ENCODE measurements at places on chromosomes 1 and 21. TPM values are rescaled to one million over a fixed set of nuclear protein-coding genes. Genes with fewer than 3 reads are reported as not detected.

ACKR1 gene
- not detected for total RNA-seq

UTS2 gene
- total RNA-seq, result not detected

DNA sequence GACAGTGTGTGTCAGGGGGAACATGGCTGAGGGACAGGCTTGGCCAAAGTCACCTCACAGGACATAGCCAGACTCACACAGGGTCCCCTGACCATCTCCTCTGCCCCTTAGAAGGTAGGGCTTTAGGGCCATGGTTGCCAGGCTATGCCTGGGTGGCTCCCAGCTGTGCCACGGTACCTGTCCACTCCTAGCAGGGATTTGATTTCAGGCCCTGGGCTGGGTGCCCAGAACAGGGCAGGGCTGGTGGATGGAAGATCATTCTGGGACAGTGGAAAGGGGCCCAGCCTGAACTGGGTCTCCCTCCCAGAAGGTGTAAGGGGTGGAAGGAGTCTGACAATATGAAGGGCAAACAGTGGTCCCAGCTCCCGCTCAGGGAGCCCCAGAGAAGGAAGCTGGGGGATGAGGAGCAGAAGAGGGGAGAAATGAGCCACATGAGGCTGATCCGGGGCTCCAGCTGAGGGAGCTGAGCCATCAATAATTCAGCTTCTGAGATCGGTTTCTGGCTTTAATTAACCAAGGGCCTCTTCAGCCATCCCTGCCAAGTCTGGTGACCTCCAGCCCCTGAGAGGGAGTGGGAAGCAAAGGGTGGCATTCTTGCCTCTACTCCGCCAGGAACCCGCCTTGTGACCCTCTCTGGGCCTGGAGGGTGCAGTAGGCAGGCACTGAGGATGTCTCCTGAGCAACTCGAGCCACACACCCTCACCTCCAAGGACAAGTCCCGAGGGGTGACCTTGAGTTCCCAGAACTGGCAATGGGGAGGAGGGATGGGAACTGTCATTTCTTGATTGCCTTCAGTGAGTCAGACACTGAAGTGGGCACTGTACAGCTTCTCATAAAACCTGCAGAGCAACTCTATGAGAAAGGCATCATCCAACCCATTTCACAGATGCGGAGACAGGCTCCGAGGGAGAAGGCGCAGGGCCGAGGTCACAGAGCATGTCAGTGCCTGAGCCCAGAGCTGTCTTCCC lies 2.1 kb downstream of the CD164L2 start:
- no peak overlapping the region for H3K4me3 ChIP-seq
- no peaks in the 10 kb centered on the region for H3K4me1 ChIP-seq
- no peak for DNase-seq
- H3K36me3 ChIP-seq, result no peaks in the 10 kb centered on the region
- peaks cover 4% of the 10 kb centered on the region for H3K27me3 ChIP-seq
- no peak overlapping the region for H3K27ac ChIP-seq

- no peaks in the 10 kb centered on the region for H3K27me3 ChIP-seq
- DNase-seq, result no peak
- no peak overlapping the region for H3K4me3 ChIP-seq
- peaks cover 9% of the 10 kb centered on the region for H3K4me1 ChIP-seq
- H3K36me3 ChIP-seq, result peaks cover 61% of the 10 kb centered on the region
- no peak overlapping the region for H3K27ac ChIP-seq
Observed at GRCh38 chr21:42845296-42845965, 33.9 kb downstream of the WDR4 start.

SPRR1A gene
- not detected for total RNA-seq

GRCh38 chr1:166272155-166272554 lies 105.4 kb upstream of the FAM78B start:
- no peak overlapping the region for H3K27ac ChIP-seq
- H3K4me1 ChIP-seq, result no peaks in the 10 kb centered on the region
- H3K36me3 ChIP-seq, result no peaks in the 10 kb centered on the region
- no peaks in the 10 kb centered on the region for H3K27me3 ChIP-seq

DNMT3L gene
- not detected for total RNA-seq

HSD3B2 gene
- not detected for total RNA-seq

LRRC7 gene
- 0.29 TPM for total RNA-seq

DNA sequence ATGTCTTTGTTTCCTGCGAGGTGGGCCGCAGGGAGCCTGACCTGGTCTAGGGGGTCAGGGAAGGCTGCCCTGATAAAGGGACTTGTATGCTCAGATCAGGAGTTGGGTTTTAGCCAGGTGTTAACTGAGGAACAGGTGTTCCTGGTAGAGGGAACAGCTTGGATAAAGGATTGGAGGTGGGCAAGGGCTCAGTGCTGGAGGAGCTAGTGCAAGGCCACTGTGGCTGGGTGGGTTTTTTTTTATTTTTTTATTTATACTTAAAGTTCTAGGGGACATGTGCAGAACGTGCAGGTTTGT lies 31.1 kb downstream of the A3GALT2 start:
- H3K4me1 ChIP-seq, result no peaks in the 10 kb centered on the region
- H3K27me3 ChIP-seq, result no peaks in the 10 kb centered on the region
- no peak overlapping the region for H3K4me3 ChIP-seq
- peaks cover 10% of the 10 kb centered on the region for H3K36me3 ChIP-seq

GRCh38 chr1:223006371-223006770 lies 136.7 kb downstream of the TLR5 start:
- no peak overlapping the region for H3K27ac ChIP-seq
- H3K36me3 ChIP-seq, result peaks cover 13% of the 10 kb centered on the region
- H3K27me3 ChIP-seq, result peaks cover 1% of the 10 kb centered on the region
- no peak for DNase-seq

- H3K27me3 ChIP-seq, result no peaks in the 10 kb centered on the region
- H3K4me3 ChIP-seq, result peak overlapping the region; percentile 81
- no peak for DNase-seq
- H3K36me3 ChIP-seq, result no peaks in the 10 kb centered on the region
- H3K27ac ChIP-seq, result peak overlapping the region; percentile 63
- peaks cover 20% of the 10 kb centered on the region for H3K4me1 ChIP-seq
Observed at GRCh38 chr1:44672961-44673674, 1.2 kb downstream of the TMEM53 start.

DNA sequence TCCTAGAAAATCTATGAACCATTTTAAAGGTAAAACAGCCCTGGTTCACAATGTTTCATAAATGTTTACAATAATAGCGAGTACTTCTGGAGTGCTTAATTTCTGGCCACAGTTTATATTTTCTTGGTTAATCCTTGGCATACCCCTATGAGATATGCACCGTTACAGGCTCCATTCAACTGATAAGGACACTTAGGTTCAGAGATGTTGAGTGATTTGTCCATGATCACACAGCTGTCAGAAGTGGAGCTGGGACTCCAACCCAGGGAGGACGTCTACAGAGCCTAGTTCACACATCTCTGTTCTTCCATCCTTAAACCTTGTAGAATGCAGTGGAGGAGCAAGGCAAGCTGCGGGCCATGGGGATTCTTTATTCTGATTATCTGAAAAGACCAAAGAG lies 48.4 kb upstream of the RUNX1 start:
- no peak overlapping the region for H3K4me3 ChIP-seq
- H3K27ac ChIP-seq, result peak overlapping the region; percentile 36
- no peaks in the 10 kb centered on the region for H3K36me3 ChIP-seq
- peaks cover 25% of the 10 kb centered on the region for H3K4me1 ChIP-seq

DNA sequence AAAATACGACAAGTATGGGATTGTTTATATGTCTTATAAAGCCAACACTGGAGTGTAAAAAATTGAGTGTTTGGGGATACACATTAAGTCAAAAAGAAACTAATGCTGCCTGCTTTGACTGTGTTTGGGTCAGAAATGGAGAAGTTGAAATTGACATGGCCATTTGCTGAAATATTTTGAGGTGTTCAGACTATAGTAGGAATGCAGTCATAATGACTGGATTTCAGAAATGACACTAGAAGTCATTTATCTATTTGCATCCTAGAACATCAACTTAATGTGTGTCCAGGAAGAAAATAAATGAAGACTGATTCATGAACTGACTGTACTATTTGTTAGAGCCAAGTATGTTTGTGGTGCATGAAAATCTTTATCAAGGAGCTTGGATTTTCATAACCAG lies 28.4 kb downstream of the RASAL2 start:
- H3K27me3 ChIP-seq, result no peaks in the 10 kb centered on the region
- no peak overlapping the region for H3K4me3 ChIP-seq
- no peaks in the 10 kb centered on the region for H3K36me3 ChIP-seq
- no peak for DNase-seq

DNA sequence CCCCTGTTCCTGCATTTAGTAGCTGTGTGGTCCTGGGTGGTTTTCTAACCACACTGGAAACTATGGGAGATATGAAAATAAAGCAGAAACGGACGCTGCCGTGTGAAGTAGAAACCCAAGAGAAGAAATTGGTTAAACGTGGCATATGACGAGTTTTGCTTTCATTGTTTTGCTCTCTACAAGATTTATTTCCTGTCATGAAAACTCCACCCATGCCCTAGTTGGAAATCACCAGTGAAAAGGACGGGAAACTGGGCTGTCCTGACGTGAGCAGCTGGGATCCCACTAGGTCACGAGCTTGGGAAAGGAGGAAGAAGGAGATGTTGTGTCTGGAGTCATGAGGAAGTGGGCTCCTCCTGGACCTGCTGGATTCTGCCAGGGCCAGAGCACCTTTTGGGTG lies 120.8 kb upstream of the GADD45A start:
- no peak for DNase-seq
- H3K36me3 ChIP-seq, result no peaks in the 10 kb centered on the region
- no peaks in the 10 kb centered on the region for H3K27me3 ChIP-seq
- peaks cover 4% of the 10 kb centered on the region for H3K4me1 ChIP-seq
- no peak overlapping the region for H3K4me3 ChIP-seq

ZYG11A gene
- 0.16 TPM for total RNA-seq

DNA sequence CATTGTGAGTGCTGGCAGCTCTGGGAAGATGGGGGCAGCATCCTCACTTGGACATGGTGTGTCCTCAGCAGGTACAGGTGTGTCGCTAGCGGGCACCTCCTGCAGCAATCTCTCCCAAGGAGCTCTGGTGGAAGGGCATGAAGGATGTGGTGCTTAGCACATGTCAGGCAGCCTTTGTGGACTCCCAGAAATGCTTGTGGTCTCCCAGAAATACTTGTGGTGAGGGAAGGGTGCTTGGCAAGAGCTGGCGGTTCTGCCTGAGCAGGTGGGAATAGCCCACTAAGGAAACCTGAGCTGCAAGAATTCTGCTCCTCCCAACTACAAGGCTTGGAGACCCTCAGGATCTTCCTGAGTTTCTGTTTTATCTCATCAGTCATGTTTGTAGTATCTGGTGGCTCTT lies 371.6 kb downstream of the PRDM2 start:
- no peaks in the 10 kb centered on the region for H3K36me3 ChIP-seq
- no peak for DNase-seq
- no peak overlapping the region for H3K27ac ChIP-seq
- no peaks in the 10 kb centered on the region for H3K4me1 ChIP-seq
- no peak overlapping the region for H3K4me3 ChIP-seq
- no peaks in the 10 kb centered on the region for H3K27me3 ChIP-seq

- H3K36me3 ChIP-seq, result no peaks in the 10 kb centered on the region
- no peak overlapping the region for H3K27ac ChIP-seq
- H3K4me3 ChIP-seq, result no peak overlapping the region
- no peak for DNase-seq
- peaks cover 9% of the 10 kb centered on the region for H3K27me3 ChIP-seq
Observed at GRCh38 chr1:47883963-47884362, 113.2 kb downstream of the TRABD2B start.

ADORA1 gene
- total RNA-seq, result not detected

- peaks cover 77% of the 10 kb centered on the region for H3K36me3 ChIP-seq
- DNase-seq, result peak; percentile 52
- peaks cover 83% of the 10 kb centered on the region for H3K4me1 ChIP-seq
- peak overlapping the region; percentile 87 for H3K4me3 ChIP-seq
Observed at GRCh38 chr1:30751830-30752650, 5.5 kb downstream of the LAPTM5 start.

AADACL4 gene
- total RNA-seq, result not detected

- H3K27ac ChIP-seq, result no peak overlapping the region
- H3K4me1 ChIP-seq, result no peaks in the 10 kb centered on the region
- no peak for DNase-seq
- no peak overlapping the region for H3K4me3 ChIP-seq
- no peaks in the 10 kb centered on the region for H3K36me3 ChIP-seq
- H3K27me3 ChIP-seq, result peaks cover 2% of the 10 kb centered on the region
Observed at GRCh38 chr1:223056802-223057201, 86.2 kb downstream of the TLR5 start.

GRCh38 chr1:58893257-58893869 lies 109.5 kb upstream of the JUN start:
- H3K27ac ChIP-seq, result no peak overlapping the region
- H3K27me3 ChIP-seq, result no peaks in the 10 kb centered on the region
- H3K4me3 ChIP-seq, result no peak overlapping the region

FCRL2 gene
- not detected for total RNA-seq

SPRR2B gene
- total RNA-seq, result not detected

DNA sequence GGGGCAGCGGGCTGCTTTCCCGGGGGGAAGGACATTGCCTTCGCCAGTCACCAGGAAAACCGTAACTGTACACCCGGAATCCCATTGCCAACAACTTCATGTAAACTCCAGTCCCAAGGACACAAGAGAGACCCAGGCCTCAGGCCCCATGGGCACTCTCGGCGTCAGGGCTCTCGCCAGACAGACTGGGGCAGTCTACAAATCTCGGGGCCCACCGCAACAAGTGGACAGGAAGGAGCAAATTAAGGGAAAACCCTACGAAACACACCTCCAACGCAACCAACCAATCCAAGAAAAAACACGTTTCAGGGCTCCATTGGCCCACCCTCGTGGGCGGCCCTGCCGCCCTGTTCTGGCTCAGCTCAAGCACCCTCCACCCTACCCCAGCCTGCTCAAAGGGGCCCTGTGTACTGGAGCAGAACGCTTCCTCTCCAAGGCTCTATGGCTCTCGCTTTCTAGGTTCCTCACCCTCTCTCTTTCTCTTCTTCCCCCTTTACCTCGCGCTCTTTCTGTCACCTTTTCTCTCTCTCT lies 4.6 kb upstream of the ZNF678 start:
- peaks cover 32% of the 10 kb centered on the region for H3K27me3 ChIP-seq
- H3K36me3 ChIP-seq, result peaks cover 7% of the 10 kb centered on the region
- no peak overlapping the region for H3K27ac ChIP-seq
- H3K4me3 ChIP-seq, result no peak overlapping the region
- peaks cover 4% of the 10 kb centered on the region for H3K4me1 ChIP-seq
- DNase-seq, result no peak

- no peak for DNase-seq
- no peaks in the 10 kb centered on the region for H3K4me1 ChIP-seq
- H3K4me3 ChIP-seq, result no peak overlapping the region
- no peak overlapping the region for H3K27ac ChIP-seq
- H3K27me3 ChIP-seq, result peaks cover 3% of the 10 kb centered on the region
Observed at GRCh38 chr1:57403201-57403600, 20.7 kb downstream of the DAB1 start.

DNA sequence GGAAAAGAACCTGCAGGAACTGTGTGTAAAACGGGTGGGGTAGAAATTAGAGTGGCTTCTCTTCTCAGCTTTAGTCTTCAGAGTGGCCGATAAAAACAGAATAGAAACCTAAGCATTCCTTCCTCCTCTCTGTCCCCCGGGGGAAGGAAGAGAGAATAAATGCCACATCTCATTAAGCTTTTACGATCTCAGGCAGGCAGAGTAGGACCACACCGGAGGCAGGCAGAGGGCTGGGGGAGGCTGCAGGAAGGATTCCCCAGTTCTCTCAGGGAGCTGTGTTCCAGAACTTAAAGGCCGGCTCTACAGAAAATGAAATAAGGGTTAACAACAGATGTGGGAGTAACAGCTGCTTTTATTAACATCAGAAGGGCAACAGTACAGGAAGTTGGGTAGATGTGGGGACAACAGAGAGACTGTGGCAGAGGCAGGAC lies 24.5 kb upstream of the MEF2D start:
- H3K36me3 ChIP-seq, result peaks cover 8% of the 10 kb centered on the region
- no peak for DNase-seq
- no peaks in the 10 kb centered on the region for H3K27me3 ChIP-seq
- H3K4me1 ChIP-seq, result peaks cover 43% of the 10 kb centered on the region
- H3K4me3 ChIP-seq, result peak overlapping the region; percentile 40
